Amygdala (tissue), 56 donors: ENCODE measurements at places on chromosomes 13 and 19.

DNA sequence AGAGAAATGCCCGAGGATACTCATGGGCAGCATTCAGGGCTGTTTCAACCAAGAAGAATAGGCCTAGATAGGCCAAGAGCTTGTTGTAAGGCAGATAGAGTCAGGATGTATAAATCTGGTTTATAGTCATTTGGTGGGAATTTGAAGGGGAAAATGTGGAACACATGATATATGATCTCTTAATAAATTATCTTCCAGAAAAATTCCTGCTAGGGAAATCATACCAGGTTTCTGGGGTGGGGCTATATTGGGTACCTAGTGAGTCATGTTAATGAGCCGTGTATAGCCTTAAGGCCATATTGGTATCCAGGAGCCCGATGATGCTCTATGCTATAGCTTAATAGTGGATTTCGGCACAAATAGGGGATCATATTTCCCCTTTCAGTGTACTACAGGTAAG is 51.5 kb upstream of the HTR2A start:
- DNase-seq: no peak

DNA sequence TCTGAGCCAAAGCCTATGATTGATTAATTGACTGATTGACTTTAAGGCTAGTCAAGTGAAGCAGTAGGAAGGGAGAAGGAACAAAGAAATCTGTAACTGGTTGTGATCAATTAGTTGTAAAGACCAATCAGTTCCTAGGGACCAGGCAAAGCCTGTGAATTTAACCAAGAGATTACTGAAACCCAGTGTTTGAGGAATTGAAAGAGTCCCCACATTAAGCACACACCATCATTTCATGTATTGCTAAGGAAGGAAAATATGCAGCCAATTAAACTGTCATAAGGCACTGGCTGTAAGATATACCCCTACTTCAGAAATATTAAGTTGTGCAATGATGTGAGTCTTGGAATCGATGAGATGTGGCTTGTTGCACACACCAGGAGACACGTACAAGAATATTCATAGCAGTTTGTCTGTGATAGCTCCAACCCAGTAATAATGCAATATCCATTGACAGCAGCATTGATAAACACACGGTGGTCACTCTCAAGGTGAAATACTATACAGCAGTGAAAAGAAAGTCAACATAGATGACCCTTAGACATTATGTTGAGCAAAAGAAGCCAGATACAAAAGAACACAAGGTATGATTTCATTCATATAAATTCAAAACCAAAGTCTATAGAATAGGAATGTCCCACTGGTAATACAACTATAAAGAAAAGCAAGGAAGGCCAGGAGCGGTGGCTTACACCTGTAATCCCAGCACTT is 9.0 kb downstream of the C19orf47 start:
- DNase-seq: no peak

DNA sequence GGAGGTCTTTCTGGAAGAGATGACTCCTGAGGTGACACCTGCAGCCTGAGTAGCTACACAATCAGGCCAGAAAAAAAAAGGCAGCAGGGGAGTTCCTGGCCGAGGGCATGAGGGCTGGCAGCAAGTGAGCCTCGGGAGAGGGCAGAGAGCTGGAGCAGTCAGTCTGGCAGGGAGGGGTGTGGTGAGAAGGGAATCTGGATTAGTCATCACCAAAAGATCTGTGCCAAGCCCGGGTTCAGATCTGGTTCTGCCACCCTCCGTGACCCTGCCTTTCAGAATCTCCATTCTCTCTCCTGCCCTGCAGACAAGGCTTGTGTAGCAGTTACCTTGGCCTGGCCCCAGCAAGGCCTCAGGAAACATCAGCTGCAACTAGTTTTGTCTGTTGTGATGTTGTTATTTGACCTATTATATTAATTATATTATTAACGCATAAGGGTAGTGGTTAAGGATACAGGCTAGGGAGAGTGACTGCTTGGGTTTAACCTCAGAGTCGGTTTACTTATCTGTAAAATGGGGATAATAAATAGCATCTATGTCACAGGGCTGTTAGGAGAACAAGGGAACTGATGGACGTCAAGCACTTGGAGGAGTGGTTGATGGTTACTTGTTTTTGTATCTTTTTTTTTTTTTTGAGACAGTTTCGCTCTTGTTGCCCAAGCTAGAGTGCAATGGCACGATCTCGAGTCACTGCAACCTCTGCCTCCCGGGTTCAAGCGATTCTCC is 2.7 kb upstream of the CAPNS1 start:
- no peak for DNase-seq

DNA sequence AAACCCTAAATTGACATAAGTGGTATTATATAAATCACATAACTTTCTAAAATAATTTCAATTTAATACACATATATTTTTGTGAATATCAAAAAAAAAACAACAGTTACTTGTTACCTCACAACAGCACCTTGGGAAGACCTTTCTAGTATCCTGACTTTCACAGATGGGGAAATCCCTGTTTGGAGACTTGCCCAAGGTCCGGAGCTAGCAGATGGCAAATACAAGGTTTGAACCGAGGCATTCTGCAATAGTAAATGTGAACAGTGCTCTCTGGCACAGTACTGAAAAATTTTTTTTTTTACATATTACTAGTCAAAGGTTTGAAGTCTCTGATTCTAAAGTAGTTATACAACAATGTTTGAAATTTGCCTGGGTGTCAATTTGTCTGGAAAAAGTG is 104.5 kb downstream of the SUCLA2 start:
- DNase-seq: no peak

- DNase-seq: no peak
Measured at GRCh38 chr13:42649831-42650230, 75.9 kb downstream of the TNFSF11 start.

DNA sequence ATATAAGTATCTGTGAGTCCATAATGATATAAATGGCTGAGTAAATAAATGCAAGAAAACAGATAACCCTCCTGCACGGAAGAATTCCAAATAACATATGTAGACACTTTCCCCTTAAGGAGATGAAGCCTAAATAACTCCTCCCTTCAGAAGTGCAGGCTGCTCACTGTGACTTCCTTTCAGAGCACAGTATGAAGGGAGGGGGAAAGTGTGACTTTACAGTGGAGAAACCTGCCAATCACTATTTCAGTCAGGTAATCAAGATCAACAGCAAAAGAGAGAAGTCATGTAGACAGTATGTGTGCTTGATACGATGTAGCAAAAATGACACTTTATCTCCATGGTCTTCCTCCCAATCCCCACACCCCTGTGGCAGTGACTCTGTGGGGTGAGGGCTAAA is 7.1 kb downstream of the GGACT start:
- no peak for DNase-seq

- no peak for DNase-seq
Measured at GRCh38 chr13:31774186-31774750, 34.9 kb downstream of the RXFP2 start.

DNA sequence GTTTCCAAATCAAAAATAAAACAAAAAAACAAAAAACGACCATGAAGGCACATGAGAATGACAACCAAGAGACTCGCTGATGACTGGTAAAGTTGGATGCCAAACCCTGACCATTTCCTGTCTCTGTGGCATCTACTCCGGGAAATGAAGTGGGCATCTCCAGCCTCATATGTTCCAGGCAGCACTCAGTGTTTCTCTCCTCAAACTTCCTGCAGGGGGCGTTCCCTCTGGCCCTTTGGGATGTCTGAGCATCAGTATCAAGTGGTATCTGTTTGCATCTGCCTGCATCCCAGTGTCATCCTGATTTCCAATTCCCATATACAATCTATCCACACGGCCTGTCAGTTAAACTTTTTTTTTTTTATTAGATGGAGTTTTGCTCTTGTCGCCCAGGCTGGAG is 9.8 kb upstream of the SIGLEC12 start:
- no peak for DNase-seq

GRCh38 chr19:3054972-3055740 is 7.1 kb downstream of the TLE5 start:
- no peak for DNase-seq

DNA sequence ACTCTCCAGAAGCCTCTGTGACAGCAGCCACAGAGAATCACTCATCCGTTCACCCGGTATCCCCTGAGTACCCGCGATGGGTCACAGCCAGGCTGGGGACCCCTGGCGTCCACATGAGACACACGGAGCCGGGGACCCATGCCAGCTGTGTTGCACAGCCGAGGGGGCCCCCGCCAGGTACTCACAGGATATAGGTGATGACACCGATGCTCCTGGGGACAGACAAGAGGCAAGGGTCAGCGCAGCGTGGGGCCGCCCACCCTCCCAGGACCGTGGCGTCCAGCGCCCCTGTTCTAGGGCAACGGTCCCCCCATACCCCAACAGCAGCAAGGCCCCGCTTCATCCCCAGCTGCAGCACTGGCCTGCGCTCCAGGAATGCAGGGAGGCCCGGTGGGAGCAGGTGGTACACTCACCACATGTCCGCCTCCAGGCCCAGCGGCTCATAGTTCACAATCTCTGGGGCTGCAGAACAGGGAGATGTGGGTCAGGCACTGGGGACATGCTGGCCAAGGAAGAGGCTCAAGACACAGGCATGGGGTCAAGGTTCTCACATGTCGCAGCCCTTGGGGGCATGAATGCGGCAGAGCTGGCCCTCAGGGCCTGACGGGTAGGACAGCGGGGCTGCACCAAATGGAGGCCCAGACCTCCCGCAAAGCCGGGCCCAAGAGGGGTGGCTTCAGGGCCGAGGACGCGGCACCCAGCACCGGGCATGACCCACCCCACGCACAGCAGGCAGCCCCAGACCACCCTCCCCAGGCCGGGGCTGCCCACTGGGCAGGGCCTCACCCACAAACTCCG is 7.2 kb downstream of the DAPK3 start:
- DNase-seq: no peak

- no peak for DNase-seq
Measured at GRCh38 chr19:55372316-55373081, 2.2 kb upstream of the IL11 start.

DNA sequence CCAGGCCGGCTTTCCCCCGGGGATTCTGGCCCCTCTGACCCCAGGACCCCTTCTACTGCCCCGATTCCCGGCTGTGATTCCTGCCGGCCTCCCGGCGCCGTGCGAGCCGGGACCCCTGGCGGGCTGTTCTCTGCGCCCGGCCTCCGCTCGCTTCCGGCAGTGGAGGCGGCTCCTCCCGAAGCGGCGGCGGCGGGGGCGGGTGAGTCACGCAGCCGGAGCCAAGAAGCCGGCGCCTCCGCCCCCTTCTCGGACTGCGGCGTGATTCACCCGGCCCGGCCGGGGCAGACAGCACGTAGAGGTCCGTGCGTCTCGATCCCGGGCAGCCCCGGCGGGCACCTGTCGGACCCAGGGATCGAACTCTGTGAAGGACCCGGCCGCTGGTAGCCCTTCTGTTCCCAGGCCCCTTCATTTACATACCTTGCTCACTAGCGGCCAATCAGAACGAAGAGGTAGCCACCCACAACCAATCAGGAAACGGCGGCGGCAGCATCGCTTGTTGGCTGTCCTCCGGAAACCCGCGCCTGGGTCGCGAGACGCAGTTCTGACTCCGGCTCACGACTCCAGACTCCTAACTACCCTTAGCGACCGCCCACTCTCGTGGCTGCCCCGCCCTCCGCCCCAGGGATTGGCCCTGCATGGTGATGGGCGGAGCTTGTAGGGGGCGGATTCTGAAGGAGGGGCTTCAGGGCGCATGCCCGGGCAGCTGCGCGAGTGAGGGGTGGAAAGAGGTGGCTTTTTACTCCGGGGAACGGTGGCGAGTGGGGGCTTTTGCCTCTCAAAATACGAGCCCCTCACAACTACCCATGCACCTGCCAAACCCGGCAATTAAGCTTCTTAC is at the start of gene SERTAD1:
TSS of gene SERTAD1 (minus strand) at position 543 of the 838 bp plus-strand sequence. CDS start 2,446 bp downstream, outside the sequence.
- peak; percentile 100 for DNase-seq

DNA sequence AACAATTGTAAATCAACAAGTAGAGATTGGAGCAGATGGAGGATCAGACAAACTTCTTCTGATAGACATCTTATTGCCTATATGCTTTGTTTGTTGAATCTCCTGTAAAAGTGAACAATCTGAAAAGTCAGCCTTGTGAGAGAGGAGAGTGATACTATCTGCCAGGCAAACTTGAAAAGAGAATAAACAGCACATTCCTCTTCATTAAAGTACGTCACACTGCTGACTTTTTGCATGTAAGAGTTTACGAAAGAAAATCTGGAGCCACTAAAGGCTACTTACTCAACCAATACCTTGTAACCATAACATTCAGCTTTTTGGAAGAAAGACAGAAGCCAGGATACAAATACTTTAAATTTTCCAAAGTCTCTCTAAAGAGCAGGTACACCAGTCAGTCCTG is 42.5 kb downstream of the EDNRB start:
- DNase-seq: no peak

- no peak for DNase-seq
Measured at GRCh38 chr13:25932365-25932764, 119.5 kb downstream of the SHISA2 start.

GRCh38 chr19:35380450-35381124 is 9.7 kb downstream of the GPR42 start:
- no peak for DNase-seq

- DNase-seq: no peak
Measured at GRCh38 chr13:83333614-83334388, 548.5 kb downstream of the SLITRK1 start.

GRCh38 chr13:98752467-98753290 is at the start of gene SLC15A1:
Gene SLC15A1, minus strand, starts transcription at chr13:98752672. Its CDS starts 74 bp downstream, at chr13:98752598.
- DNase-seq: no peak

DNA sequence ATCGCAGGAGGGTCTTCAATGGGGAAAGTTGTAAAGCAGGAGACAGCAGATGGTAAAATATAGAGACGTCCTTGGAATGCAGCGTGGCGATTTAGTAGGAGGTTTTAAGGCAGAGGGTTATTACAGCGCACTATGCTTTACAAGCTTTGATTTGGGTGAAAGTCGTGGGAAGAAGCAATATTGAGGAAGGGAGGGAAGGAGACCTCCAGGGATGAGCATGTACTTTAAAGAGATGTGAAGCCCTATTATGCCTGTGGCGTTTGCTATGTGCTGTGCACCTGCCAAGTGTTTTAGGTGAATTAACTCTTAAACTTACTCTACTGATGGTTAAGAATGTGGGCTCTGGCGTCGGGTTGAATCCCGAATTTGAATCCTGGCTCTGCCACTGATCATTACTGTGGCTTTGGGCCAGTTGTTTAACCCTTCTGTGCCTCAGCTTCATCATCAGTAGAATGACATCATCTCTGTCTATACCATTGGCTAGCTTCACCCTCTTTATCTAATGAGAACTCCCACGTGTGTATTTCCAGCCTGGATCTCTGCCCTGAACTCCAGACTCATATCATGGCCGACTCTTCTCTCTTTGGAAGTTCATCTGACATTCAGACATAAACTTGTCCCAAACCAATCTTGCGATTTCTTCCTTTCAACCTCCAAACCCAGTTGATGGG is 583 bp downstream of the CCDC61 start:
- no peak for DNase-seq

- no peak for DNase-seq
Measured at GRCh38 chr19:38199340-38199739, 24.7 kb downstream of the DPF1 start.

DNA sequence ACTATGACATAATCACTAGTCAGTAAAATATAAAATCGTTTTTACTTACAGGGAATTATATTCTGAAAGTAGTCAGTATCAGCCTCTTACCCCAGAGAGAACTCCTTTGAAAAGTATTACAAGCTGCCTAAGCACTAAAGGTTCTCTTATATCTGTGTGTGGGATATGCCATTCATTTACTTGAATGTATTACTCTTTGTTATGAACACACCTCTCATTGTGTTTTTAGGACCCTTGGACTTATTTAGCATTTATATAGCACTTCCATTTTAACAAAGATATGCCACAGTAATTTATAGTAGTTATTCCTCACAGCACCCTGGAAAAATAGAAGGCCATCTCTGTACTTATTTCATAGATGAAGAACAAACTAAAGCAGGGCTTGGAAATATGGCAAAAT is 1178.0 kb downstream of the OLFM4 start:
- no peak for DNase-seq

- DNase-seq: no peak
Measured at GRCh38 chr19:2149980-2150793, 1.2 kb downstream of the AP3D1 start.

GRCh38 chr19:37778613-37779126 is 716 bp downstream of the ZNF573 start:
- no peak for DNase-seq
